ENCODE measurements at places on chromosomes 3 and 15.

DNA sequence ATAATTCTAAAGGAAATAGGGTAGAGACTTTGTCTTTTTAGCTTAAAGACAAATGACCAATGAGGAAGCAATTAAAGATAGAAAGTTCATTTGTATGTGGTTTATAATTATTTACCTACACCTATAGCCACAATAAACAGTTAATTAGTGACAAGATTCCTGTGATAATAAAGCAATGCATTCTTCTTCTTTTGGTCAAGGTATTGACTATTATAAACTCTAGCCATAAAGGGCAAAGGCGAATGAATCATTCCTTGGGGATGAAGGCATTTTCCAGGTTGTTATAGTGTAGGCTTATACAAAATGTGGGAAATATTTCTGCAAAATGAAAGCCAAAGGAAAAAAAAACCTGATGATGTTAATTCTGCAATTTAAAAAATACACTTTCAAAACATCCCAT is 115.4 kb downstream of the PLD1 start:
- DNase-seq = no peak

DNA sequence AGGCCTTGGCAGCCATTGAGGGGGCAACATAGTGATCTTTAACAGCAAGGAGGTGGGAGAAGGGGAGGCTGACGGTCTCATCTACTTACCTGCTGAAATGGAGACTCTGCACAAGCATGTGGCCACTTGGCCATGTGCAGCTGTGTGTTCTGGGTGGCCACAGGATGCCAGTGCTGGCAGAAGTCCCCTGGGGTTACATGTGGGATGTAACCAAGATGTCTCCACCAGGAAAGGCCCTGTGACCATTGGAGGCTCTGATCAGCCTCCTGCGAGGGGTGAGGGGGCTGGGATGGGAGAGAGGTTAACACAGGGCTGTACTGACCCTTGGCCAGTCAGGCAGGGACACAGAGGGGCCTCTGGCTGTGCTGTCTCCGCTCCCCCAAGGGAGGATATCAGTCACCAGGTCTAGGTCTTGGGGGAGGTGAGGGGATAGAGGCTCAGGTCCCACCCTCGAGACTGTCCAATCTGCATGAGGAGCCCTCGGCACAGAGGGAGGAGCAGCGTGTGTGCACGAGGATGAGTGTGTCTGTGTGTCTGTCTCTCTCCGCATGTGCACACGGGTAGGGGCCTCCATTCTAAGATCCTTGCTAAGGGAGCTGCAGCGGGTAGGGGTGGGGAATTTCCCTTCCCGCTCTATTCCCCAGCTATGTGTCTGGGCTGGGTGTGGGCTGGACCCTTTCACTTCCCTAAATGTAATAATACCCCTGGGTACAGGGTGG is 19.5 kb downstream of the PRKCD start:
- DNase-seq = no peak

GRCh38 chr3:140298569-140299070 is 363.6 kb downstream of the CLSTN2 start:
- no peak for DNase-seq

- DNase-seq = no peak
Observed at GRCh38 chr3:98171071-98171470, 4.6 kb downstream of the OR5H15 start.

DNA sequence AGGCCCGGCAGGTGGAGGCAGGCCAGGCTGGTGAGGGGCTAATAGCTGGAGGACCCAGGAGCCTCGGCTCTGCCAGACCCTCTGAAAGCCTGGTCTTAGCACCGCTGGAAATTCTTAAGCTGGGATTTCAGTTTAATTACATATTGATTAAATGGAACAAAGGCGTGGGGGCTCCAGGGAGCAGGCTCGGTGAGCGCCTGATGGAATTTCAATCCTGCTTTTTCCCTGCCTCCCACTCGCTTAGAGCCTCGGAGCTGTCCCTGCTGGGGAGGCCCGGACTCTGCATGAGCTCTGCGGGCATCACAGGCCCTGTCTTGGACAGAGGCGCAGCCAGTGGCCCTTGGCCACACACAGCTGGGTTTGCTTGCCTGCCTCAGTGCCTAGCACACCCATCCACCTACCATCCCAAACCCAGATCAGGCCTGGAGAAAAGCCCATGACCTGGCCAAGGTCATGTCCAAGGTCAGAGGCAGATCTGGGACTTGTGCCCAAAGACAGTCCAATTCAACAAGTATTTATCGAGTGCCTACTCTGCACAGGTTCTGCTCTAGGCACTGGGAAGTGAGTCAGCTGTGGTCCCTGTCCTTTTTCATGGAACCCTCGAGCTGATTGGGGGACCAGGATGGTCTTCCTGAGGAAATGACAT is 40.6 kb downstream of the LINGO1 start:
- DNase-seq = no peak

DNA sequence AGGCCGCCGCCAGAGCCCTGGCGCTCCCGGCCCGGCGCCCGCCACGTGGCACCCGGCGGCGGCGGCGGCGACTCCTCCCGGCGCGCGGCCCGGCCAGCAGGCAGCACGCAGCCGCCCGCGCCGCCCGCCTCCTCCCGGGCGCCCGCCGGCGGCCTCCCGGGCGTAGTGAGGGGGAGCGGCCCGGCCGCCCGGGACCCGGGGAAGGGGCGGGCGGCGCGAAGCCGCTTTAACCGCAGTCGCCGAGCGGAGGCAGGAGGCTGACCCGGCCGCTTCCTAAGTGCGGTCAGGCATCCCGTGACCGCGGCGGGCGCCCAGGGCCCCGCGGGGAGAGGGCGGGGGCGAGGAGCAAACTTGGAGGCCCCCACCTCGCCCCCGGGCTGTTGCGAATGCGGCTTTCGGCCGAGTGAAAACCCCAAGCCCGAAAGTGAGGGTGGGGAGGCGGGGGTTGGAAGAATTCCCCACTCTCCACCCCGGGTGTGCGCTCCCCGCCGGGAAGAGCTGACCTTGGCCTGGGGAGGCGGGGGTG is 1.7 kb upstream of the HES1 start:
- DNase-seq = no peak
